ENCODE measurements at places on chromosomes 7 and 10. TPM values are rescaled to one million over a fixed set of nuclear protein-coding genes. Genes with fewer than 3 reads are reported as not detected.

OR2A12 gene
- polyA plus RNA-seq = not detected

ASZ1 gene
- polyA plus RNA-seq = not detected

CFAP46 gene
- not detected for polyA plus RNA-seq

UPK3B gene
- 8.7 TPM for polyA plus RNA-seq
